ENCODE measurements at places on chromosomes 2 and 18.

DNA sequence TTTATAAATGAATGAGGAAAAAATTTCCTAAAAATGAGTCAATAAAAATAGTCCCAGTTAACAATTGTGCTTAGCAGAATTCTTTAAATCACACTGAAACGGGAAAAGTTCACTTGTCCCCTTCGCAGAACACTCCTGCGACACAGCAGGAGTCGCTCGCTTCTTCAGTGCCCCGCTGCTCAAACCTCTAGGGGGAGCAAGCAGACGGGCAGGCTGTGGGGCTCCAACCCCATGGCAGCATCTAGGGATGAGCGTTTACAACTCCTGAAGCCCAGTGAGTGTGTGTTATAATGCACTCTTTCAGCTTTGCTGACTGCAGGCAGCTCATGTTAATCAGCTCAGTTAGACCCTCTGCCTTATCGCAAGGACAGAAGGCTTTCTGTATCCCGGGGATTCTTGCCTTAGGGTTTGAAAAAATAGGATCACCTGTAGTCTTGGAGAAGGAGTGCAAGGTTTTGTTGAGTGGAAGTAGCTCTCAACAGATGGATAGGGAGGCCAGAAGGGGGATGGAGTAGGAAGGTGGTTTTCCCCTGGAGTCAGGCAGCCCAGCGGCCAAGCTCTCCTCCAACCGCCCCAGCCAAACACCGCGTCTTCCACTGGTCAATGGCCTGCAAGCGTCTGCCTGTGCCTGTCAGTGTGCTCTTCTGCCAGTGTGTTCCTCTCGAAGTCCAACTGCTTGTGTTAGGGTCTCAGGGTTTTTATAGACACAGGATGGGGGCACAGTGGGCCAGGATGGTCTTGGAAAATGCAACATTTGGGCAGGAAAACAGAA, 1977.7 kb upstream of the LRRTM1 start:
- DNase-seq, result no peak

DNA sequence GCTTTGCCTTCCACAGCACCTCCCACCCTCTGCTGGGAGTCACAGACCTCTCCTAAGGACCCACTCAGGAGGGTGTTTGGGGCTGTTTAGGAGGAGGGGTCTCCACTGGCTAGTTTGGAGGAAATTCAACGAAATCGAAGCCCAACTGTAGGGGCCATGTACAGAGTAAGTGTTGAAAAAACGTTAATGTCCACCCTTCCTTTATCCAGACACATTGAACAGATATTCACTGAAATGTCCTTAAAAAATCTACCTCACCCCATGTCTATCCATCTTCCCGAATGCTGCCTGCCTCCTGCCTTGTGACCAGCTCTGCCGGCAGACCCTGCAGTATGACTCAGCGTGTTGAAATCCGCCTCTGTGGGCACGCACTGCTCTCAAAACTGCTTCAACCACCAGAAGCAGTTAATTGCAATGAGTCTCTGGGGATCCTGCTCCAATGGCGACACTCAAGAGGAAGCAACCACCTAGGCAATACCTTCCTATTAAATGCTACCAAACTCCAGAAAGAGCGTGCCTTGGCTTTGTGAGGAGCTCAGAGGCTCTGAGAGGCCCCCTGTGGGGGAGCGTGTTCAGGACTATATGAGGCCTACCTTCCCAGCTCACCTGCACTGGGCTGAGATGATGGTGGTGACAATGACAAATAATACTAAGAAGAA, 61.4 kb upstream of the RTN4 start:
- DNase-seq, result peak; percentile 95

GRCh38 chr18:50627594-50628532, 68.0 kb downstream of the MAPK4 start:
- DNase-seq, result no peak

- DNase-seq, result peak; percentile 50
Measured at GRCh38 chr2:69554981-69555380, 88.6 kb downstream of the AAK1 start.

GRCh38 chr18:30280861-30281470, 761.6 kb downstream of the DSC3 start:
- peak; percentile 87 for DNase-seq

GRCh38 chr18:10523544-10523943, 2.3 kb upstream of the NAPG start:
- DNase-seq, result no peak

DNA sequence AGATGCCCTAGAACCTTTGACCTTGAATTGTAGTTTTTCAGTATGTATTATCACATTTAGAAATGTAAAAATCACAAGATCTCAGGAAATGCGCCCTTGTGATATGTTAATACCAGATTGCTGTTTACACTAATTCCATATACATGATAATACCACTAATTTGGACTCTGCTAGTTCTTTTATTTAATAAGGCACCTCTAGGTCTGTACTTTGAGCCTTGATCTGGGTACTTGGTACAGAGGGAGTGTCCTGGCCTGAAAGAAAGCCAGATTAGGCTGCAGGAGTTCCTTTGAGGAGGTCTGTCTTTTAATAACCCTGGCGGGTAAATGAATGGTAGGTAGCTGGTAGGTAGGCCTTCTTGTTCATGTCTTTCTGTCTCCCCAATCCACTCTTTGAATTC, 26.3 kb downstream of the PLEKHA3 start:
- no peak for DNase-seq

GRCh38 chr2:99512181-99512591, 22.4 kb upstream of the REV1 start:
- no peak for DNase-seq

DNA sequence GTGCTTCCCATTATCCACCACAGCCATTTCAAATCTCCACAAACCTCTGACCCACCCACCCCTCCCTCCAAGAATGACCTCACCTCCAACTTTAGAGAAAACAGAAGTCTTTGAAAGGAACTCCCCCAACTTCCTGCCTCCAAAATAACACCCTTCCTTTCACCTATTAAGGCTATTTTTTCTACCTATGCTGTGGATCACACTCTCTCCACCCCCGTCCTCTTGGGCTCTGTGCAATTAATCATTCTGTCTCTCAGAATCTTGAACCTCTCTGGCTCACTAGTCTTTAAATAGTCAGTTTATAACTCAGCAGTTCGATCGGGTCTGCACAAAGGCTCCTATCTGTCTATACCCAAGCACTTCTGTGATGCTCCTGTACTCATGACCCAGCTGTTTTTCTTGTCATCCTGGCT, 37.3 kb upstream of the XPO1 start:
- DNase-seq, result no peak

- peak; percentile 37 for DNase-seq
Measured at GRCh38 chr2:9885036-9885684, 41.9 kb downstream of the TAF1B start.

Data from cardiac fibroblast (primary cell).